ELR (cell line): ENCODE measurements at places on chromosomes 4 and X.

GRCh38 chrX:11197671-11198070 lies 86.5 kb downstream of the HCCS start:
- DNase-seq, result no peak

- DNase-seq, result no peak
Measured at GRCh38 chrX:46710927-46711623, 47.8 kb downstream of the SLC9A7 start.

DNA sequence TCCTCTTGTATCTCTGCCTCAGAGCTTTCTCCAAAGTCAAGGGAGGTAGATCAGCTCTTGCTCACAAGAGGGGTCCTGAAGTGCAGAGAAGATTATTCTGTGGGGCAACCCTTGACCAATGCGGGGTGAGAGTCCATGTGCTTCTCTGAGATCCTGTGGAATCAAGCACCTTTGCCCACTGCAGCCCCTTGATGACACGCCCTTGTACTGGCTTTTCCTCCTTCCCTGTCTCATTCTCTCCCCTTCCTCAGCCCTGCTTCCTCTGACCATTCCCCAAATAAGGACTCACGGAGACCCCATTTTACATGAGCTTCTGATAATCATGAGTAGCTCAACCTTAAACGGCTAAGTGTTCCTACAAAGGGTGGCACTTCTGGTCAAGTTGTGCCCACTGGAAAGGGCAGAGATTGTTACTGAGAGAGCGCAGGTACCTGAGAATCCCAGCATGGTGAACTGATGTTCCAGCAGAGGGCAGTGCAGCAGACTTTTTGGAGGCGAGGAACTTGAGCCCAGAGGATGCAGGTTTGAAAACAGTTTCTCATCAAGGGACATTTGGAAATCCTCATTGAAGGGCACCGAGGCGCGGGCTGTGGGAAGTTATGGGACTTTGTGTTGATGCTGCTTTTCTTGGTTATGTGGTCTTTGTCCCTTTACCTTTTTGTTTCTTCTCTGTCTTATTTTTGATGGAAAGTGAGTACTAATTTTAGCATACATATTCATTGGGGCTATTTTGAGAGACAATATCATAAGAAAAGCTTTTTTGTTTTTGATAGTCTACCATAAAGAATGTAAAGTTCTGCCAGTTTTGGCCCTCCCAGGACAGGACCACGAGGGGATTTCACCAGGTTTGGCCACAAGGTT lies 201.3 kb downstream of the RBM46 start:
- peak; percentile 68 for DNase-seq

GRCh38 chr4:4985844-4986243 lies 33.4 kb downstream of the CYTL1 start:
- peak; percentile 25 for DNase-seq

- peak; percentile 94 for DNase-seq
Measured at GRCh38 chr4:123452616-123453015, 56.0 kb downstream of the SPRY1 start.

DNA sequence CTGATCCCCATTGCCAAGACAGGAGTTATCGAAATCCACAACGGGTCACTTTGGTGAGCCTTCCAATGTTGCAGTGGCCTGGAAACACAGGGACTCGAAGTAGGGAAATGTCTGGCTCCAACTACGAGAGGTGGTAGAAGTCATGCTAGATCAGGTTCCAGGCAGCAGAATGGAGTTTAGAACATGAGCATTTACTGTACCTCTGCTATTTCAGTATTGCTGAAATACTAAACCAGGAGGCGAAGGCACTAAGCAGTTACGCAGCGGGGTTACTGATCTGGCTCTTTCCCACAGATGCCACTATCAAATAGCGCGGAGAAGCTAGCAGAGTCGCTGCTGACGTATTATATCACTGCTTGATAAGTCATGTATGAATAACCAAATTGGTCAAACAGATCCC lies 56.3 kb downstream of the PTCHD1 start:
- no peak for DNase-seq

GRCh38 chr4:19508442-19508841 lies 743.3 kb upstream of the SLIT2 start:
- DNase-seq, result peak; percentile 69

DNA sequence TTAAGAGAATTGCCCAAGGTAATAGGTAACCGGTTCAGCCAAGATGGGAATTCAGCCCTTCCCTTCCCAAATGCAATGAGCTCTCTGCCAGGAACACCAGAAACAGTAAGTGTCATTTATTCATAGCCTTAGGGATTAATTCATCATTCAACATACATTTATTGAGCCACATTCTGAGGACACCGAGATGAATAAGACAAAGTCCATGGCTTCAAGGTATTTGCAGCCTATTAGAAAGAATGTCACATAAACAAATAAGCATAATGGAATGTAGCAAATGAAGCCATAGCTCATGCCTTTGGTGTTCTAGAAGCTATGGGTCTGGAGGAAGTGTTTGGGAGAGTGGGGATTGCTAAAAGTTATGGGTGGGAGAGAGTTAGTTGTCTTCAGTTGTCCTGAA lies 6.3 kb upstream of the TAB3 start:
- DNase-seq, result no peak

GRCh38 chr4:15744016-15744545 lies 34.0 kb upstream of the CD38 start:
- no peak for DNase-seq

- DNase-seq, result peak; percentile 73
Measured at GRCh38 chr4:174119051-174119450, 164.4 kb downstream of the FBXO8 start.

DNA sequence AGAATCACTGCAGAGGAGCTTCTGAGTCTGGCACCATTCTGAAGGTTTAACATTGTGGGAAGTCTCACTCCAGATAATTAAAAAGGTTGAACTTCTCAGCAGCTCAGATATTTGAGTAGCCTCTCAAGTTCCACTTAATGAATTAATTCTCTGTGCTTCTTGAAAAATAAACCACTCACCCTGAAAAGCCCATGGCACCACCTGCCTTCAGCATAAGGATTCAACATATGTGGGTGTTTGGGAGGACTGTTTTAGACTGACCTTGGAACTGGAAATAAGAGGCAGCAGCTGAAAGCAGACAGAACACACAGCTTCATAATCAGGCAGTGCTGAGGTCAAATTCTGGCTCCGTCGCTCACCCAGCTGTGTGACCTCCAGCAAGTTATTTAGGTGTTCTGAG lies 100.6 kb downstream of the KCNIP4 start:
- no peak for DNase-seq

- peak; percentile 62 for DNase-seq
Measured at GRCh38 chr4:127732623-127733328, 2.6 kb downstream of the SLC25A31 start.

- no peak for DNase-seq
Measured at GRCh38 chr4:38453253-38453881, 210.6 kb upstream of the KLF3 start.

DNA sequence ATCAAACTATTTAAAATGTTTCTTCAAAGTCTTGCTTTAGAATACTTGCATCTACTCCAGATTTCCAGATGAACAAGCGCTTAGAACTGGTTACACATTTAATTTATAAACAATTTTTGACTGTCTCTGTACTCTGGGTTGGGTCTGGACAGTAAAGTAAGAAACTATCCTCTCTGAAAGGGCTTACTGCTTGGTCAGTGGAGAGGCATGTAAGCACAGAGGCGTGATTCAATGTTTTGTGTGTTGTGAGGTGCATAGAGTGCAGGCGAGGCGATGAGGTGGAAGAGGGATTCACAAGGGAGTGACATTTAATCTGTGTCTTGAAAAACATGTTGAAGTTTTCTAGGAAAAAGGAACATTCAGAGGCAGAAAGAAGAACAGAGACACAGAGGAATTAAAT lies 231.4 kb downstream of the VEGFC start:
- DNase-seq, result no peak

DNA sequence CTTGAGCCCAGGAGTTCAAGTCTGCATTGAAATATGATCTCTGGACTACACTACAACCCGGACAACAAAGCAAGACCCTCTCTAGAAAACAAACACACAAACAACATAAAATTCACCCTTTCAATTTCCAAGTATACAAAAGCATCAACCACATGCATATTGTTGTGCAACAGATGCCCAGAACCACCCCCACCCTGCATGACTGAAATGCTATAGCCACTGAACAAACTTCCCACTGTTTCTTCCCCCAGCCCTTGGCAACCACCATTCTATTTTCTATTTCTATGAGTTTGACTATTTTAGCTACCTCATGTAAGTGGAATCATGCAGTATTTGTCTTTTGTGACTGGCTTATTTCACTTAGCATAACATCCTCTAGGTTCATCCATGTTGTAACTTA lies 14.2 kb upstream of the C4orf51 start:
- DNase-seq, result no peak

GRCh38 chr4:189874591-189874990 lies 66.1 kb upstream of the FRG1 start:
- no peak for DNase-seq

- DNase-seq, result no peak
Measured at GRCh38 chr4:74529284-74530041, 84.5 kb downstream of the AREG start.

DNA sequence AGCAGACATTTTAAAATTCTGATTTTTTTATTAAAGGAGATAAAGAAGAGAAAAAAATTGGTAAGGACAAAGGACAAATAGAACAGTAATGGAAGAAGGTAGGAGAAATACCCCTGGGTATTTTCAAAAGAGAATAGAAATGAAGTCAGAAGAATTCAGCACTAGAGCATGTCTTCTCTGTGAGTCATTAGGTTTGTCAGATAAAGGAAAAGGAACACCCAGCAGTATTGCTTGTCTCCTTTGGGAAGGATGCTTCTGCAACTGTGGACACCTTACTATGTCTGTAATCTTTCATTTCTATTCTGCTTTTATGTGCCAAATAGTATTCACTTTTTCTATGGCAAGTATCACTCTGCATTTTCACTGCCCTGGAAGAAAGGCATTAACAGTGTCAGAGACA lies 24.0 kb upstream of the PCDH7 start:
- peak; percentile 30 for DNase-seq

DNA sequence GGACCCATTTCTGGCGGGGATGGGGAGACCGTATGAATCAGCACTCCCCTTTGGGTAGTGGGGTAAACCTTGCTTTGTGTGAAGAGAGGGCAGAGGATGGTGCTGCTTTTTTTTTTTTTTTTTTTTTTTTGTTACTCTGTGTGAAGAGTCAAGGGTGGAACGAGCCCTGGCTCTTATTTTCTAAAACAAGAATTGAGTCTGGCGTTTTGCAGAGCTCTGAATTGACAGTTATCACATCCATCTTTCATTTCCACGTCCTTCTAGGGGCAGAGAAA lies 1.2 kb downstream of the SLAIN2 start:
- peak; percentile 32 for DNase-seq

DNA sequence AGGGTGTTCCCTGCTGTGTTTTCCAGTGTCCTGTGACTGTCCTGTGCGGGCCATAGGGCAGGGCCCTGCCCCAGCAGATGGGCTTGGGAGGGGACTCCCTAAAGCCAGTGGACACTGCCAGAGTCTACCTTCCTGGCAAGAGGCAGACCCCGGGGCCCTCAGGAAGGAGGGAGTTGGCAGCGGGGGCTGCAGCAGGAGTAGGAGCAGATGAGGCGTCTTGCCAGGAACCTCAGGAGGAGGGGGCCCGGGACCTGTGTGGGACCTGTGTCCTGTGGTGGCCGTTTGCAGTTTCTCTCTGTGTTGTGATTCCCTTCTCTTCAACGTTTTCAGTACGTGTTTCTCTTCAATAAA lies 3.8 kb downstream of the PNMA3 start:
- no peak for DNase-seq

- DNase-seq, result no peak
Measured at GRCh38 chr4:46249516-46249915, 125.7 kb upstream of the GABRG1 start.

DNA sequence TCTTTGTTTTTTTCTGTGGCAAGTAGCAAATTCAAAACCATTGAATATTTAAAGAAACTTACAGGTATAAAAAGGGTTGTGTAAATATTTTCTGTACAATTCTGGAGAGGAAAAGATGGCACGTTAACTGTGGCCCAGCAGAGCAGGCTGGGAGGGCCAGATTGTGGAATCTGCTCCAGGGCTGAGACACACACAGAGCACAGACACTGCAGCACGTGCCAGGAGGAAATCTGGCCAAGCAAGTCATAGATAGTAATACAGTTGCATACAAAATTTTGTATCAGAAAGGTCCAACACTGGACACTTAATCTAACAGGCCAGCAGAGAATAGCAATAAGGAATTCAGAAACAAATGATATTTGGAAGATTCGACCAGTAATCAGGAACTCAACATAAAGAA lies 763.7 kb downstream of the PDHA2 start:
- no peak for DNase-seq

DNA sequence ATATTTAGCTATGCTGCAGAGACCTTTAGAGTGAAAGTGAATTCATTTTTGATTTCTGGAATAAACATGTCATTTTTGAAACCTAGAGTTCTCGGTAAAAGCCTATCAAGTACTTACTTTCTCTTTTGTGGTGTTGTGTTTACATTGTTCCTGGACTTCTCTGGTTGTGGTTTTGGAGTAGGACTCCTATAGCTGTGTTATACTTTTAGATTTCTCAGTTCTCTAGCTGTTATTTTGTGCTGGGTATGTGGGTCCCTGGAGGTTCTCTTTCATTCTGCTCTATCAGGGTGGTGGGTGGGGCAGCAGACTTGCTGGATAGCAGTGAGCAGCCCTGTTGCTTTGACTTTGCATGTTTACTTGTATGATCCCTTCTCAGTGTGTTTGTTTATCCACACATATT lies 25.6 kb upstream of the MSMO1 start:
- DNase-seq, result peak; percentile 5

DNA sequence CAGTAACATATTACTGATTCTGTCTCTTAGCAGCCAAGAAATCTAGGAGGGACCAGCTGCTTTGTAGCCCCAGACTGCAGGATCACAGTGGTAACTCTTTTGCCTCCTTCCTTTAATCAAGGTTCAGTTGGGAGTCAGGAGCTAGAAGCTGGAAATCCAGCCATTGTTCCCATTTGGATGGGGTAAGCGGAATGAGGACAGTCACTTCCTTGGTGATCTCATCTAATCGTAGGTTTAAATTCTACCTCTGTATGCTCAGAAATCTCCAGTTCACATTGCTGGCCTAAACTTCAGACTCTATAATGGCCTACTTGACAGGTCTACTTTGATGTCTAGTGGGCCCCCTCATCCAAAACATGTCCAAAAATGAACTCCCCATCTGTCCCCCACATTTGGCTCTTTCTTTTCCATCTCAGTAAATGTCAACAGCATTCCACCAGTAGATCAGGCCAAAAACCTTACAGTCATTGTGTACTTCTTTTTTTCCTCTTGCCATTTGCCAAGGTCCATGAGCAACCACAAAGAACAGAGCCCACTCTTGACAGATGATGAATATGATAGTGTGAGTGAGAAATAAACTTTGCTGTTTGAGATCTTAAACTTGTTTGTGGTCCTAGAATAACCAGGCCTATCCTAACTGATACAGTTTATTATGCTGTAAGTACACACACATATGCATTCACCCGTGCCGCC lies 40.1 kb downstream of the WWC2 start:
- DNase-seq, result peak; percentile 38

GRCh38 chrX:140822184-140822583 lies 112.6 kb downstream of the LINC00632 start:
- no peak for DNase-seq

GRCh38 chr4:52234561-52235440 lies 183.7 kb downstream of the SPATA18 start:
- DNase-seq, result peak; percentile 38

- peak; percentile 17 for DNase-seq
Measured at GRCh38 chrX:16250296-16250695, 83.0 kb downstream of the MAGEB17 start.
